ENCODE measurements at places on chromosomes 5 and 9. TPM values are rescaled to one million over a fixed set of nuclear protein-coding genes. Genes with fewer than 3 reads are reported as not detected.

- DNase-seq: no peak
Observed at GRCh38 chr5:146342519-146342881, 3.9 kb downstream of the POU4F3 start.

- DNase-seq: peak; percentile 18
Observed at GRCh38 chr5:67983251-67984110, 232.1 kb upstream of the PIK3R1 start.

HAVCR1 gene
- polyA plus RNA-seq: 0.29 TPM

DNA sequence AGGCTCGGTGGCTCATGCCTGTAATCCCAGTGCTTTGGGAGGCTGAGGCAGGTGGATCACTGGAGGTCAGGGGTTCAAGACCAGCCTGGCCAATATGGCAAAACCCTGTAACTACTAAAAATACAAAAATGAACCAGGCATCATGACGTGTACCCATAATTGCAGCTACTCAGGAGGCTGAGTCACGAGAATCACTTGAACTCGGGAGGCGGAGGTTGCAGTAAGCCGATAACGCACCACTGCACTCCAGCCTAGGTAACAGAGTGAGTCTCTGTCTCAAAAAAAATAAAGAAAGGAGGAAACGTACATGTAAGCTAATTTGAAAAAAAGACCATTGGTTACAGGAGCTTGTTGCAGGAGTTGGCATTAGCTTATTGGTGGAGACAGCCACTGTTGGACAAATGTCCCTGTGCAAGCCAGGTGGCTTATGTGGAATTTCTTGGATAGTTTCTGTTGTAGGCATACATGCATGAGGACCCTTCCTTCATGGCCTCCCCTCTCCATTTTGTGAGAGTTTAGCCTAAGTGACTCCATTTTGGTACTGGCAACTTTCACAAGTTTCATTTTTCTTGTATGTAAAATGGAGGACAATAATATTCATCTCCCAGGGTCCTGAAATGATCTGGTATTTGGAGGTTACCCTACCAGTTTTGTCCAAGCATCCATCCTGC is 16.8 kb upstream of the RAB14 start:
- no peak for DNase-seq

GRCh38 chr9:117000834-117001233 is 313.7 kb downstream of the TRIM32 start:
- no peak for DNase-seq

GRCh38 chr5:149745212-149745942 is 15.3 kb downstream of the PPARGC1B start:
- no peak for DNase-seq

TUBB4B gene
- 223 TPM for polyA plus RNA-seq

- DNase-seq: no peak
Observed at GRCh38 chr5:117249086-117249815, 674.6 kb upstream of the SEMA6A start.

GRCh38 chr5:181190711-181191525 is 14.1 kb downstream of the TRIM7 start:
- DNase-seq: no peak

Measured in AG04450 (cell line).